ENCODE measurements at places on chromosomes 3 and 15.

DNA sequence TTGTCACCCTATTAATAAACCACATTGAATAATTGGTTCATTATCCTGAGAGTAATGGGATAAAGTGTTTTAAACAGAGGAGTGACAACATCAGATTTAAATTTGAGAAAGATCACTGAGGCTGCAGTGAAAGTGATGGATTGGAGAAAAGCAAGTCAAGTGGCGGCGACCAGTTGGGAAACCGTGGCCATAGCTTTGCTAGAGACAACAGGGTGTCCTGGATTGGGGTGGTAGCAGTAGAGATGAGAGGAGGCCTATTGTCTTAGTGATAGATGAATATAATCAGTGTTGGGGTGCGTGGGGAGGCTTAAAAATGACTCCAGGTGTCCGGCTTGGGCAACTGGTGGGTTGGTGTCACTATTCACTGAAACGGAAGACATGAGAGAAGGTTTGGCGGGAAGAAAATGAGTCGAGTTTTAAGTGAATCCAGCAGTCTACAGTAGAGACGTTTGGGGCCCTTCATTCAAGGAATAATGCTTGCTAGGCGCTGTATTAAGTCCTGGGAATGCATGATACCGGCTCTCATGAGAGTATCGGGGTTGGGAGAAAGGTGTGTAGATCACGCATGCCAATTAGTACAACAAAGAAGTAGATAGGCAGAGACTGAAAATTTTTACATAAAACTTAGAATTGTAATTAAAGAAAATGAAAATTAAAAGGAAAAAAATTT lies 819 bp downstream of the NEK4 start:
- no peak for DNase-seq

GRCh38 chr3:171494457-171495109 lies 34.4 kb upstream of the TNIK start:
- DNase-seq, result no peak

- no peak for DNase-seq
Measured at GRCh38 chr3:3573341-3573740, 225.9 kb upstream of the LRRN1 start.

- no peak for DNase-seq
Measured at GRCh38 chr3:187567021-187567420, 103.2 kb downstream of the SST start.

GRCh38 chr3:72628065-72628464 lies 220.2 kb downstream of the SHQ1 start:
- DNase-seq, result no peak

- no peak for DNase-seq
Measured at GRCh38 chr3:123344175-123344906, 104.5 kb downstream of the ADCY5 start.

DNA sequence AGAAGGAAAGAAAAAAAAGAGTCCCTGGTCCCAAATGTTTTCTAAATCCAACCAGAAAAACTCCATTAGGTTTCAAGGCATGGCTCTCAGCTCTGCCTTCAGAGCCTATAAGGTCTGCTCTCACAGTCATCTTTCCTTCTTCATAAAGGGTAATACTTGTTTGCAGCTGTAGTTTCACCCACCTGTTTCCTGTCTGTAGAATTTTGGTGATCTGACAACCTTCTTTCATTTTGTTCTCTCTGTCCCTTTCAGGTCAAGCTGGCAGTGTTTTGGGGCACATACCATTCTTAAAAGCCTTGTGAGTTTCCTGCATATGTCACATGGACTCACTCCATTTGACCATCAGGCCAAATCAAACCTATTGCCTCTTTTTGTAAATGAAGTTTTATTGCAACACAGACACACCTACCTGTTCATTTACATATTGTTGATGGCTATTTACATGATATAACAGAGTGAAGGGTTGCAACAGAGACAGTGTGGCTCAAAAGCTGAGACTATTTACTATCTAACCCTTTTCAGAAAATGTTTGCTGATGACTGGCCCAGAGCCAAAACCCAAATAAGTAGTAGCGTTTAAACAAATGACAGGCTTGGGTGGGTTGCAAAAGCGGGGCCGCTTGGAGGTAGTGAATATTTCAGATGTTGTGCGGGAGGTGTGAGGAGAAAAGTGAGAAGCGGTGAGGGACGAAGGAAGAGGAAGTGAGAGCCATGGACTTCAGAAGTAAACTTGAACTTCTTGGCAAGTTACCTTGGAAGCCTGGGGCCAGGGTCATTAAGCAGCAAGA lies 292.7 kb upstream of the PROK2 start:
- DNase-seq, result no peak

All from stimulated activated CD4-positive, alpha-beta T cell treated with anti-CD3 and anti-CD28 coated beads, Interleukin-4, amount 100 ng/mL, for 48 hours (primary cell).